ENCODE measurements at places on chromosomes 7 and 10.

DNA sequence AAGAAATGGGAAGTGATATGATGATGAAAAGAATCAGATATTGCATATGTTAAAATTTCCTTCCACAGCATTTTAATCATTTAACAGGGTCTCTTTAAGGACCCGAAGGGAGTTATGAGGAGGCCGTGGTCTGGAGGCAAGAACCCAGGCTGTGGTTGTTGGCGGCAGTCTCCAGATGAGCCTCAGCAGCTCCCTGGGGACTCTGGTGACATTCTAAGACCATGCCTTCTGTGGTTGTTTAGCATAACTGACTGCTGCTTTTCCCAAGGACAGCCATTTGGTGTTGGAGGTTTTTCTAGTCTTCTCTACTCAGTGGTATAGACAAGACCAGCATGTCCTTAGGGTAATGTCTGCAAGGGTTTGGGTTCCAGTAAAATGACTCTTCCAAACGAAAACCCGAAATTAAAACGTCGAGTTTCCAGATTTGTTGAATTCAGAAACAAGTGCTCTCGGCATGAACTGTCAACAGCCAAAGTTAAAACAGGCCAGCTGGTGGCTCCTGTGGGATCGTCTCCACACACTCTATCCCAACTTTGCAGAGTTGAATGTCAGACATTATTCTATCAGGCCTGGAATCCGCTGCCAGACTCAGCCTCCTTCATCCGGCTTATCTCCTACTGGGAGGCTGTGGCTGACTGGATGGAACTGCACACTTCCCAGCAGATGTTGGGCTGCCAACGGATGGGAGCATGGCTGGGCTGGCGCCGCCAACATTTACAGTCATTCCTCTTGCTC is 183.1 kb downstream of the TAX1BP1 start:
- no peak for DNase-seq

DNA sequence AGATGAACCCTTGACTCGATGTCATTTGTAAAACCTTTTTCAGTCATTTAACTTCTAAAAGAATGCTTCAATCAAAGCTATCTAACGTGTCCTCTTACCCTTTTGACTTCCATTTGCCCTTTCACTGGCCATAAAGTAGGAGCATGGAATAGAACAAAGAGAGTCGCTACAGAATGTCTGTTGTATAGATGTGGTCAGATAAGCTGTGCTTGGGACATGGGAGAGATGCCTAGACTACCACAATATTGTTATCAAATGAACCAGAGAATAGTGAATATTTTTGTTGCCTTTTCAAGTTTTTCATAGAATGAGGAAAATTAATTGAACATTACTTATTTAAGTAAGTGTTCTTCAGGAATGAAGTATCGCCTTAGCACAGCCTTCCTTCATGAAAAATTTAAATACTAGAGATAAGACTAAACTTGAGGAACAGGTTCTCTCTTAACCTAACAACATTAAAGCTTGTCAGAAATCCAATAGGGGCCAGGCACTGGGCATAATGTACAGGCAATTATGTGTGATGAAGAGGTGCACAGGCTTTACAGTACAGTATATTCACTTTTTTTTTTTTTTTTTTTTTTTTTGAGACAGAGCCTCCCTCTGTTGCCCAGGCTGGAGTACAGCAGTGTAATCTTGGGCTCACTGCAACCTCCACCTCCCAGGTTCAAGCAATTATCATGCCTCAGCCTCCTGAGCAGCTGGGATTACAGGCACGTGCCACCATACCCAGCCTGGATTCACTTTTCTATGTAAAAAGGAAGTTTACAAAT is 7.5 kb upstream of the KMT2E start:
- no peak for DNase-seq

DNA sequence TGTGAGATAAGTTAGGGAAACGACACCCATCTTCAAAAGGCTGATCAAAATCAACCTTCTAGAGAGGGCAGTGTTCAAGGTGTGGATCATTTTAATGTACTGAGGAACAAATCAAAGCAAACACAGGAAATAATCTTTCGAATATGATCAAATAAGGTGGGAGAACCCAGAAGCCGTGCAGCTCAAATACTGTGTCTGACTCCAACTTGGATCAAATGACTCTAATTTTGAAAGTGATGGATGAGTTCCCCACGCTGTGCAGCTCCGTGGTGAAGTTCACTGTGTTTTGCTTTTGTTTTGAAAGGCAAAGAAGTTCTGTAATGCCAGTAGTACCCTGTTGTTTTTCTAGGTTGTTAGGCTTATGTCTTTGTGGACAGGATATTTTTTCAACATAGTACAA is 250.9 kb downstream of the SFMBT2 start:
- DNase-seq, result no peak

GRCh38 chr10:32417911-32418547 is 27.9 kb upstream of the CCDC7 start:
- no peak for DNase-seq

- DNase-seq, result no peak
These were observed 24.6 kb downstream of the RTKN2 start for GRCh38 chr10:62244088-62244487.

DNA sequence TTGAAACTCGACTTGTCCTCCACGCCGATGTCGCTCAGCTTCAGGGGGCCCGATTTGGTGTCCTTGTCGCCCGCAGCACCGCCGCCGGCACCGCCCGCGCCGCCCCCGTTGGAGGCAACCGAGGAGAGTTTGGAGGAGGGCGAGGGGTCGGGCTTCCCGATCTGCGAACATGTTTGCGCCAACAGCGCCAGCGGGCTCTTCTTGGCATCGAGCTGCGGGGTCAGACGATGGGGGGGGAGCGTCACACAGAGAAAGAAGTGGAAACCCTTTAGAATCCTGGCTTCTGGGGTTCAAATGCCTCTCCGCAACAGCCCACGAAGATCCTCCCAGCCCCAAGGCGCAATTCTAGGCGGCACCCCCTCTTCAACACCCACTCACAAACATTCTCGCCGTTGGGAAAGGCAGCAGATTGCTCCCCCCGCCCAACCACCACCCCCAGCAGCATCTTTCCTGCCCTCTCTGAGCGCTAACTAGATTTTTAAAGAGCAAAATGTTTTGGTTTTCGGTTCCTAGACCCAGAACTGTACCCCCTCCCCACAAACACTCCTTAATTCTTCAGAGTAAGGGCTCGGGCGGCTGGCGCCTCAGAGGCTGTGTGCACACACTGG is 1.3 kb downstream of the ZNF503 start:
- peak; percentile 39 for DNase-seq

DNA sequence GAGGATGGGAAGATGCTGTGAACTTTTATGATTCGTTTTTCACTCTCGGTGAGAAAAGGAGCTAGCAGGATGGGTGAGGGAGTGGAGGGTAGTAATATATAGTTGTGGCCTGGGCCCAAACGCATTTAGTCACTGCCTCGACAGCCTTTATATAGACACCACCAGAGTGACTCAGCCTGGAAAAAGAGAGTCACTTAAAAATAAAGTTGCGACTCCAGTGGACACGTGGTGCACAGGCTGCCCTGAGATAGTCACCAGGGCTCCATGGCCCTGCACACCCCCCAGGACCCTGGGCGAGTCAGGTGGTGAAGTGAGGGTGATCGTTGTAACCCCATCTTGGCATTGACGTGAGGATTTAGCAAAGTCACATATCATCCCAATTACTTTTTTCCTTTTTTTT is 106.7 kb downstream of the CUX1 start:
- no peak for DNase-seq

- DNase-seq, result no peak
These were observed 492.9 kb downstream of the PTPRN2 start for GRCh38 chr7:158094671-158095226.

GRCh38 chr10:75651417-75651816 is 220.0 kb downstream of the LRMDA start:
- no peak for DNase-seq

- no peak for DNase-seq
These were observed 98.9 kb downstream of the MKX start for GRCh38 chr10:27646604-27647175.

DNA sequence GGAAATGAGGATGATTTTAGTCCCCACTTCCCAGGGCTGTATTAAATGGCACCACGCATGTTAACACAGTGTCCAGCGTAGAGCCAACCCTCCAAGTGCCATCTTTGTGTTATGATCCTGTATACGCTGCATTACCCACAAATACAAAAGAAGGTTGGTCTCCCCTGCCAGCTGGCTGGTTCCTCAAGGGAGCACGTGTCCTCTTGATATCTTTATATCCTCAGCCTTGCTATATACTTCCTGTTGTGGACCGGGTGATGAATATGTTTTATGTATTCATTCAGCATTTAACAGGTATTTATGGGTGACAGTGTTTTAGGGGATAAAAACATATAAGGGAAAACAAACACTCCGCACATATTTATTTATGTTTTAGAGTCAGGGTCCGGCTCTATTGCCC is 23.2 kb upstream of the PRRT4 start:
- DNase-seq, result no peak

- DNase-seq, result no peak
These were observed 37.3 kb upstream of the SLC29A3 start for GRCh38 chr10:71281646-71282322.

- DNase-seq, result peak; percentile 82
These were observed at the start of gene ALOX5 for GRCh38 chr10:45373576-45374349. Gene ALOX5 (plus strand): TSS chr10:45374216. CDS start chr10:45374280, 64 bp downstream.

DNA sequence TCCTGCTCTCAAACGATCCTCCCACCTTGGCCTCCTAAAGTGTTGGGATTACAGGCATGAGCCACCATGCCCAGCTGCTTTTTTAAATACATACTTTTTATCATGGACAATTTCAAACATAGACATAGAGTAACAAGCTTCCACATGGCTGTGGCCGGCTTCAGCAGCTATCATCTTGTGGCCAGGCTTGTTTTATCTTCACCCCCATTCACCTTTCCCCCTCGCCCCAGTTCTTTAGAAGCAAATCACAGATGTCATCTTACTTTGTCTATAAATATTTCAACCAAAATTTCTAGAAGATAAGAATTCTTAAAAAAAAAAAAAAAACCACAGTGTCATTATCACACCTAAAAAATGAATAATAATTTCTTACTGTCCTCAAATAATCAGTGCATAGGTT is 5.9 kb downstream of the FOXK1 start:
- no peak for DNase-seq

- no peak for DNase-seq
These were observed 8.7 kb downstream of the PGAM2 start for GRCh38 chr7:44056681-44057080.

DNA sequence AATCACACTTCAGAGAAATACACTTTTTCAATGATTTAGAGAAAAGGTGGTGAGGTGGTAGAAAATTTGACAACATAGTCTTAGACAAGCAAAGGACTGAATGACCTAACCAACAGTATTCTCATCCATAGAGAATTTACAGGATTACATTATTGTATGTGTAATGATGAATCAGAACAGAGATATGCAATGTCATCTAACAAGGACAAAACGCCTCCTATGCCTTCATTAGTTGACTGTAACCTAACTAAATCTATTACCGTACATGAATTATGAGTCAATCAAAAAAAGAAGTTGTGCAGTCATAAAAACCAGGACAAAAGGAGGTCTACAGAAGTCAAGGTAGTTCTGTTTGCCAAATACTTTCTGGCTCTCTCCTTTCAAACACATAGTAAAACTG is 66.5 kb downstream of the RAB11FIP2 start:
- DNase-seq, result no peak

GRCh38 chr7:318878-319661 is 29.1 kb downstream of the FOXL3 start:
- DNase-seq, result no peak

- DNase-seq, result no peak
These were observed 80.2 kb downstream of the RNF133 start for GRCh38 chr7:122618585-122619189.

DNA sequence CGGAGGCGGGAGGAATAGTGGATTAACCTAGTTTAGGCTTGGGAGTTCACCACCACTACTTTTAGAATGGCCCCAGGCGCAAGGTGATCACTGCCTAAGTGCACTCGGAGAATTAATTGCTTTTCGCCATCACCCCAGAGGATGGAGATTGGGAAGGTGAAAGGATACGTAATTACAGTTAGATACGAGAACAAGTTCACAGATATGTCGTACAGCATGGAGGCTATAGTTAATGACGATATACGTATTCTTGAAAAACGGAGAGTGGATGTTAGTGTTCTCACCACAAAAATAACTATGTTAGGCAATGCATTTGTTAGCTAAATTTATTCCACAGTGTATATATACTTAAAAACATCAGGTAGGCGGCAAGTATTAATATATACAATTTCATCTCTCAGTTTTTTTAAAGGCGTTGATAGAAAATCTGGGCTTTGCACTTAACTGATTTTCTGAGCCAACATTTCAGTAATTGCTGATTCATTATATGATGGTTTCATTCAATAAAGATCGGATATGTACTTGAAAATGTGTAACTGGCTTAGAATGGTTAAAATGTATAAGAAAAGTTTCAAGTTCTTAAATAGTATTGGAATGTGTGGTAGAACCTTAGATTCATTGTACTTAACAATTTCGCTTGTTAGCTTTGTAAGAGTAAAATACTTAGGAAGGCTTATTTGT is 683 bp downstream of the CDC123 start:
- DNase-seq, result no peak

DNA sequence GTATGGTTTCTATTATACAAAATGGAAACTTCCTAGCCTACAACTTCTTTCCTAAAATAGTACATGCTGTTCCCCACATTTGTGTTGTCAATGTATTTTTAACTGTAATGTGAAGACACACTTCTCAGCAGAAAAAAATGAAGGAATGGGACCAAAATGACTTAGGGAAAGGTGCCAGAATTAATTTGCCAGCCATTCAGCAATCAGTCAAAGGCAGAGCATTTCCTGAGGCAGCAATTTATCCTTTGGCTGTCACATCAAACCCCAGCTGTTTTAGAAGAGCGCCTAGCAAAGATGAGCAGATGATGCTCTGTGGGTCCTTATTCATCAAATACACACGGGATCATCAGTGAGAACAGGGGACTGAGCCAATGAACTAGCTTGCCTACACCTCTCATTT is 592.5 kb downstream of the KCNMA1 start:
- no peak for DNase-seq

GRCh38 chr10:21194510-21194993 is 297.4 kb upstream of the NEBL start:
- DNase-seq, result peak; percentile 51

DNA sequence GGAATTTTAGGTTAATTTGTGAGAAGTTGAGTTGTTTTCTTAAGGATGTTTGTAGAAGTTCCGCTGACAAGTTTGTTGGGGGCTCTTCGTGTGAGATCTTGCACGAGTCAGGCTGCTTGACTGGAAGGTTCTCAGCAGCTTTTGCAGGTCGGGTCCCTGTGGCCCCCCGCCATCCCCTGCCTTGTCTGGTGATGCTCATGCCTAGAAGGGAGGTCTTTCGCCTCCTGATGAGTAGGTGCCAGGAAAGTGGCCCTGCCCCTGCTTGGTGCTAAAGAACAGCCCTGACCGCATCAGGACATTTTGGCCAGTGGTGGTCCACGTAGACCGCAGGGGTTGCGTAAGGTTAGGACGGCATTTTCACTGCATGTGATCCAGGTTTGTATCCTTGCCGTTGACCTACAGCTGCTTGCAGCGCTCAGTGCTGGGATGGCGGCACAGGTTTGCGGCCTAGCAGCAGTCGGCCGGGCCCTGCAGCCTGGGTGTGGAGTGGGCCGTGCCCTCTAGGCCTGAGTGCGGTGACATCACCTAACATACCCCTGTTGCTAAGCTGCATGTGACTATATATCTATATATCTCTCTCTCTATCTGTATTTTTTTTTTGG is 62.4 kb downstream of the DNAJB6 start:
- no peak for DNase-seq
